ENCODE measurements at places on chromosomes 6 and 20.
A peak's percentile ranks its signal among the peaks of the same experiment; 100 is the strongest.

DNA sequence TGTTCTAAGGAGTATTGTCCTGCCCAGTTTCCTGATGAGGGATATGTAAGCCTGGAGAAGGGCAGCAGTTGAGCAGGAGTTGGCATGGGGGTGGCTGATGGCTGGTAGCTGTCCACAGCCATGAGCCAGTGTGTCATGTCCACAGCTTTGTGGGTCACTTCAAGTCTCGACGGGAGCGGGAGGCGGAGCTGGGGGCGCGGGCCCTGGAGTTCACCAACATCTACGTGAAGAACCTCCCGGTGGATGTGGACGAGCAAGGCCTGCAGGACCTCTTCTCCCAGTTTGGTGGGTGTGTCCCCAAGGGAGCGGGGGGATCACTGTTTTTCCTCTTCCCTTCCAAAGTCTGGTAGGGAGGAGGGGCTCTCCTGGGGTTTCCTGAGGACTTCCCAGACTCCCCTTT, 8.9 kb downstream of the PABPC1L start:
- H3K27ac ChIP-seq = no peak overlapping the region
- no peak overlapping the region for H3K4me3 ChIP-seq
- no peaks in the 10 kb centered on the region for H3K27me3 ChIP-seq
- peaks cover 14% of the 10 kb centered on the region for H3K36me3 ChIP-seq
- no peak for DNase-seq

DNA sequence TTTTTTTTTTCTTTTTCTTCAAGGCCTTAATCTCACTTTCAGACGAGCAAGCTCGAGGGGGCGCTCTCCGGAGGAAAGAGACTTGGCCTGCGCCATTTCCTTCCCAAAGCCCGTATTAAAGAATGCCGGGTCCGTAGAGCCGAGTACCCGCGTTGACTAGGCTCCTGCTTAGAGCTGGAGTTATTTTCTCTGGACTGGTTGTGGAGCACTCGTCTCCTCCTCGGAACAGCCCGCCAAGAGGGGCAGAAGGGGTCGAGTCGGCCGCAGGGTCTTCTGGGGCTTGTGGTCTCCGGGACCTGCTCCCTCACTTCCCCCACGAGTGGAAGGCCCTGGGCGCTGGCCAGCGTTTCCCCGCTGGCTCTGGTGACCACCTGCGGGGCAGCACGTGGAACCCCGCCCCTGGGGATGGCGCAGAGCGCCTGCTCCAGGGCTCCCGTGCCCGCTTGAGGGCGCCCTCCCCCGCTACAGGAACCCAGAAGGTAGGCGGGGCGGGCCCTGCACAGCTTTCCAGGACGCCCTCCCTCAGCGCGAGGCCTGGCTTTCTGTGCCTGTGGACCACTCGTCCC, 2.7 kb upstream of the MEI4 start:
- H3K27ac ChIP-seq = peak overlapping the region; percentile 9
- no peaks in the 10 kb centered on the region for H3K4me1 ChIP-seq
- H3K27me3 ChIP-seq = no peaks in the 10 kb centered on the region
- H3K36me3 ChIP-seq = no peaks in the 10 kb centered on the region

DNA sequence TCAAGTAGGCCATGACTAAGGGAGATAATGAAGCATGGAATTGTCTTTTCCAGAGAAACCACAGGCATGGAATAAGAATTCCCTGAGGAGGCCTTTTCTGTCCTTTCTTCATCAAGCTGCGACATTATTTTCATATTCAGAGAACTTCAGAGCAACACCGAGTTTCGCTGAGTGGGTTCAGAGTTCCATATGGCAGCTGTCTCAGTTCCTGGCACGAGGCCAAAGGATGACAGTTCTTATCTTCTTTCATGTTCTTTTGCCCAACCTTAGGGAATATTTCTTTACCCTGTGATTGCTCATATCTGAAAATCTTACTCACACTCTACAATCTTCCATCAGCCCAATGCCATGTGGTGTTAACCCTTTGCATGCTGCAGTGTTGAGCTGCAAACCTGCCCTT, 135.3 kb upstream of the BMP2 start:
- peak; percentile 6 for DNase-seq
- no peak overlapping the region for H3K27ac ChIP-seq
- H3K4me1 ChIP-seq = peaks cover 5% of the 10 kb centered on the region
- no peaks in the 10 kb centered on the region for H3K27me3 ChIP-seq
- H3K4me3 ChIP-seq = no peak overlapping the region

- H3K27ac ChIP-seq = no peak overlapping the region
- no peaks in the 10 kb centered on the region for H3K4me1 ChIP-seq
- H3K27me3 ChIP-seq = no peaks in the 10 kb centered on the region
Measured at GRCh38 chr6:13302751-13303667, 25.3 kb downstream of the TBC1D7 start.

DNA sequence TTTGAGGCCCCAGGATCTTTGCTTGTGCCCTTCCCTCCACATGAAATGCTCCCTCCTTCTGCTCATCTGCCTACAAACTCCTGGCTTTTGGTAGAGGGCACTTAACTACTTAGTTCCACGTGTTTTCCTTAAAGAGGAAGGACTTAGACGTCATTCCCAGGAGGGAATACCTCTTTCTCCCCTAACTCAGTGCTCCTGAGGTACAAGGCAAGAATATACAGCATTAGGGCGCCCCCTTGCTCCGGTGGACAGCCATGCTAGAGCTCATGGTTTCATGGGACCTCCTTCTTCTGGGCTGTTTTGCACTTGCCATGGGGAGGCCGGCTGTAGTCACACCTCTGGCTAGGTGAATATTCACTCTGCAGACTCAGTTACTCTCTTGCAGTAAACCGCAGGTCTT, 93.8 kb upstream of the LY86 start:
- H3K27ac ChIP-seq = no peak overlapping the region
- H3K4me1 ChIP-seq = no peaks in the 10 kb centered on the region
- no peaks in the 10 kb centered on the region for H3K36me3 ChIP-seq
- peak; percentile 87 for DNase-seq
- no peaks in the 10 kb centered on the region for H3K27me3 ChIP-seq

Data from mesendoderm (in vitro differentiated cells).